ENCODE measurements at places on chromosomes 4 and X.

GRCh38 chr4:66062921-66063320, 392.6 kb upstream of the EPHA5 start:
- no peak for DNase-seq

- DNase-seq, result no peak
These were observed 239.6 kb upstream of the VCX start for GRCh38 chrX:7603387-7603786.

GRCh38 chr4:123813901-123814300, 417.3 kb downstream of the SPRY1 start:
- no peak for DNase-seq

- DNase-seq, result peak; percentile 16
These were observed at the start of gene DDX60 for GRCh38 chr4:168318266-168318895. DDX60 (minus strand) TSS chr4:168318752; CDS start chr4:168311259, 7,493 bp downstream.

DNA sequence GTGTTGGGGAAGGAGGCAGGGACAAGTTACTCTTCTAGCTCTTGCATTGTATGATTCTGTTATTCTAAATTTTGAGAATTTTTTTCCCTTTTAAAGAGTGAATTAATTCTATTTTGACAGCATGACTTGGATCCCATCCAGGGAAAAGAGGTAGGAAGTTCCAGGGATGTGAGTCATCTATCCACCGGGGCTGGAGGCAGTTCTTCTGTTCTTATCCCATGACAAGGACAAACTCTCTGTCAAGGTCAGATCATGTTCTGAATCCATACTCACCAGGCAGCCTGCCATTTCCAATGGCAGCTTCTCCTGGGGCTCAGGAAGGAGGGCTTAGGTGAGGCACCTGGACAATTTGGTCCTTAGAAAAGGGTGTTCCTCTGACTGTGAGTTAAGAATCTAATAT, 132.0 kb upstream of the MED14 start:
- DNase-seq, result no peak

DNA sequence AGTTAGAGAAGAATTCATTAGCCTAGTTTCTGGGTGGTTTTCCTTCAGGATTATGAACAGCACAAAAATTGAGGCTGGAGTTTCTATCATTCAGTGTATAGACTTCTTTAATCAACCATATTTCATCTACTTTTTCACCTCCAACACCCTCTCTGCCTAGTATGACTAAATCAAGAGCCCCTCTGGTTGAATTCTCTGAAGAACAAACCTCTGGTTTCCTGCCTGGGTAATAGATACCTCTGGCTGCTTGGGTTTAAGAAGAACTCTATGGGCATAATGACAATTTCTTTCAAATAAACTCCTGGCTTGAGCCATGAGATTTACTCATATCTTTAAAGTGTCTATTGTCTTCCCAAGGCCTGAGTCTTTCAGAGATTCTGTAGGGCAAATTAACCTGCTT, 66.5 kb downstream of the C4orf33 start:
- no peak for DNase-seq
